GM18507 (cell line): ENCODE measurements at places on chromosomes 3 and 15.

DNA sequence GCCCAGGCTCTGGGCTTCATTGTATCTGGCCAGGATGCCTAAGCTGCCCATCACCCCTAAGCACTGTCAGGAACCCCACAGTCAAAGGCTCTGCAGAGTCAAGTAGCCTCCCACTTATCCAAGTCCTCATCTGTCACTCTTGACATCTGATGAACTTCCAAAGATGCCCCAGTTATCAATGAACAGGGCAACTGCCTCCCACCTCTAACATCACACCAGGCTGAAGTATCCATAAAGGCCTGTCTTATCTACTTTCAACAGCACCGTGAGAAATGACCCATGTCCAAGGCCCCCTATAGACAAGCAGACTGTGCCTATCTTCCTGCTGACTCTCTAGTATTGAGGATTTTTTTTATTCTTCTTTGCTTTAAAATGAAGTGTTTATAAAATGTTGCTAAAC lies 56.4 kb downstream of the TRIM69 start:
- no peak for DNase-seq

GRCh38 chr15:92438471-92438870 lies 44.8 kb downstream of the ST8SIA2 start:
- no peak for DNase-seq

- no peak for DNase-seq
Measured at GRCh38 chr3:129128357-129129155, 7.0 kb upstream of the RAB43 start.

- DNase-seq = peak; percentile 23
Measured at GRCh38 chr15:62344806-62345539, 179.9 kb upstream of the C2CD4B start.

DNA sequence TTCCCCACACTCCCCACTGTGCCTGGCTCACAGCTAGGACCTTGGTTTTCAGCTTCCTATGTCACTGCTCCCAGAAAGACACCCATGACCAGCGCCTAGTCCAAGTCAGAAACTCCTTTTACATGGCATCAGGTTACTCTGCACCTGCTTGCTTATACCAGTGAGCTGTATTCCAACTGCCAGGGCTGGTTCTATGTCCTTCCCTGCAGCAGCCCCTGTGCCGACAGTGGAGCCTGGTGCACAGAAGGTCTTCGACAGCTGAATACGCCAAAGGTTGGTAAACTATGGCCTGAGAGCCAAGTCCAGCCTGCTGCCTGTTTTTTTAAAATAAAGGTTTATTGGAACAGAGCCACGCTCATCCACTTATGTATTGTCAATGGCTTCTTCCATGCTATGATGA lies 102.5 kb downstream of the IQSEC1 start:
- DNase-seq = no peak

DNA sequence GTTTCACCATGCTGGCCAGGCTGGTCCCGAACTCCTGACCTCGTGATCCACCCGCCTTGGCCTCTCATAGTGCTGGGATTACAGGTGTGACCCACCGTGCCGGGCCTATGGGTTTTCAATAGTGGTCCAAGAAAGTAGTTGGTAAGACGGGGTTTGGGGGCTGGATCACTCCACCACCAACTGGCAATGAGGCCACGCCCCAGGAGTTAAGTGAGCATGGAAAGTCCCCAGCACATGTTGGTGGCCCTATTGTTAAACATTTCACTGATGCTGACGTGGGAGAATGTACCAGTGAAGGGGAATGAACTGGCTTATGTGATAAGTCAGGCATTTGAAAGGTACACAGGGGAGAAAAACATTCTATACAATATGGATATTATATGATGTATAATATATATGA lies 80.4 kb downstream of the CHRD start:
- no peak for DNase-seq

DNA sequence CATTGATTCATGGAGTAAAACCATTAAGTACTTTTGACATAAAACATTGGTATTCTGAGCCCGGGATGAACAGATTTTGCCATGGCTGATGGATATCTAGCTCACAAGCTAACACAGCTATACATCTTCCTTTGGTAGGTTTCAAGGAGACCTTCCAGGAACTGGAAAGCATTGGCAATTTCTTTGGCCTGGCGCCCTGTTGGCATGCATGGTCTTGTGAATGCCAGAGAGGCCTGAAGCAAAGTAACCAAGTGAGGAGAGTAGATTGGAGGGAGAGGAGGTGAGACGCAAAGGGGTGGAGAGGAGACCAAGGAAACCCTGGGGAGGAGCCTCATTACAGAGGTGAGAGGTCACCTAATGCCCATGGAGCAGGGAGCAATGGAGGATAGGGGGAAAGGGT lies 67.2 kb downstream of the SQOR start:
- no peak for DNase-seq
